ENCODE measurements at places on chromosomes 12 and 14.

DNA sequence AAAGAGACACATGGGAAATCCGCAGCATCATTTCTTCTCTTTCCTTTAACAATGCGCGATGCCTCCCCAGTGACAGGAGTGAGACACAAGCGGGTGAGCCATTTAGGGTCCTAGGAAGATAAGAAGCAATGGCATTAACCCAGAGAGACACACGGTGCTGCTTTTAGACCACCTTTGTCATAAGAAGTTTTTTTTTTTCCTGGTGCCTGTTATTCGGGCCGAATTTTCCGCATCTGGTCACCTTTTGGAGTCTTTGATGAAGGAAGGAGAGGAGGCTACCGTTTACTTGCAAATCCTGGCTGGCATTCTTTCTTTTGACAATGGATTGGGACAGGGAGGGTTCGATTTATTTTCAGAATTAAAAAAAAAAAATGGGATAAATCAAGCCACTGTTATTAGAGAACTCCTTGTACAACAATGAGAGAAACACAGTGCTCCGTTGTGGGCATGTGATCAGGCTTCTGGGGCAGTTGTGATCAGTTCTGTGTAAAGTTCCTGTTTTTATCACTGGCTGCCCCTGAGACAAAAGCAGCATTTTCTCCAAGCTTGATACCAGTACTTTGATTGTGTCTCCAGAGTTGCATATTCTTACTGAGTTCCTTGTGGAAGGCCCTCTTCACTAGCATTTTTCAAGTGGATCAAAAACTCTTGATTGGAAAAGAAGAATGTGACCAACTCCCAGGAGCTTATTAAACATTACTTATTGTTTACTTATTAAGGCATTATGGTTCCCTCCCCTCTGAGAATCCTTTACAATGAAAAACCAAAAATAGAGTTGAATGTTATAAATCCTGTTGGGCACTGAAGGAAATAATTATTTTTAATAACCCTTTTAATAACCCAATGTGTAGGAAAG, 1.1 kb downstream of the DIP2B start:
- no peak for DNase-seq

GRCh38 chr14:52026901-52027300, 37.6 kb downstream of the RTRAF start:
- no peak for DNase-seq

GRCh38 chr12:108121728-108122471, 7.2 kb upstream of the WSCD2 start:
- no peak for DNase-seq

DNA sequence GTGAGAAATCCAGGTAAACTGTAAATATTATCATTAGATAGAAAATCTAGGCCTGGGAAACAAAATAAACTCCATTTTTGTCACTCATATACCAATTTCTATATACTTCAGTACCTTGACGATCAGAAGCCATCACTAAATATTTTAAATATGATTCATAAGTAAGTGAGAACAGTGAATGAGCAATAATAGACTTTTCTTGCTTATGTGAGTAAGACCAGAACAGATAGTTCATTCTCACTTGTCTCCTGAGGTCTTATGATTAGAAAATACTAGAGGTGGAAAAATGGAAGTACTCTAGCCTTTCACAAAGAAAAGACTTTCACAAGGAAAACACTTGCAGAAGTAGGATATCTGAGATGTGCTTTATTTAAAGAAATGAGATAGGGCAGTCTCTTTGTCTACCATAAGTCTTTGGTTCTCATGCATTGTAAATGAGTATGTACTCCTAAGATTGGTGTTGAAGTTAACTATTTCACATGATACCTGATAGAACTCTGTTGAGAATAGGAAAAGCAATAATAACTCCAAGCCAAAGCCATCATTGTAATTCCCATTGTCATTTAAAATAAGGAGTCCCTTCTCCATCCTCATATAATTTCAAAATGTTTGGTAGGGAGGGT, 10.1 kb upstream of the SMCO3 start:
- no peak for DNase-seq

DNA sequence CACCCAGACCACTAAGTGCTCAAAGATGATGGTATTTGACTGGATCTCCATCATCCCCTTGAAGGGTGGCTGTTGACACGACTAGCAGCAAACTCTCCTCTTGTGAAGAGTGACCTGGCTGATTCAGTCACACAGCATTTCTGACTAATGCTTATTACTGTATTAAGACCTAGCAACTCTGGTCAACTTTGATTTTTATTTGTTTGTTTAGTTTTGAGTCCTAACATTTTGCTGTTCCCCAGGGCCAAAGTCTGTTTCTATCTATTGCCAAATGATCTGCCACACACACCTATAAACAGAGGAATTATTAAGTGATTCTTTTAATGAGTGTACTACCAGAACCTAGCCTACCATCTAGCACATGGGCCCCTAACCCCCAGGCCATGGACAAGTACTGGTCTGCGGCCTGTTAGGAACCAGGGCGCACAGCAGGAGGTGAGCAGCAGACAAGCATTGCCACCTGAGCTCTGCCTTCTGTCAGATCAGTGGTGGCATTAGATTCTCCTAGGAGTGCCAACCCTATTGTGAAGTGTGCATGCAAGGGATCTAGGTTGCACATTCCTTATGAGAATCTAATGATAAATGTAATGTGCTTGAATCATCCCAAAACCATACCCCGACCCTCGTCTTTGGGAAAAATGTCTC, 120.0 kb downstream of the RPS6KA5 start:
- DNase-seq = no peak

DNA sequence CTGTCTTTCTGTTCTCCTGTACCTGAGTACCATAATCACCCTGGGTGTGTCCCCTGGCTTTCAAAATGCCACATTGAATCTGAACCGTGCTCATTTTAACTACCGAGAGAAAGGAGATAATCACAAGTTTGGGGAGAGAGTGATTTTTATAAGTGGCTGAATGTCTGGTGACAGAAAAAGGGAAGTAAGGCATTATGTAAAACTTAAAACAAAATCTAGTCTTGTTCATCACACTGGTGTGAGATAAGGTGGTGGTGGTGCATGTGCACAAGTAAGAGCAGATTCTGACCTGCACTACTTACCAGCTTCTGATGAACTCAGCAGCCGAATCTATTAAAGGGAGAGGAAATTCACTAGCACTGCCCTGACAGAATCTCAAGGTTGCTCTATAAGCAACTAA, 56.3 kb downstream of the SPPL3 start:
- no peak for DNase-seq

GRCh38 chr14:73829526-73830431, 21.9 kb upstream of the PTGR2 start:
- DNase-seq = no peak

Data from NCI-H748 treated with DMSO at 0.1 percent for 48 hours (cell line).